ENCODE measurements at places on chromosomes 11 and 22.
A peak's percentile ranks its signal among the peaks of the same experiment; 100 is the strongest.

GRCh38 chr22:24230911-24231656 is 13.8 kb downstream of the GGT5 start:
- DNase-seq, result no peak
- no peak overlapping the region for H3K4me3 ChIP-seq
- no peak overlapping the region for H3K27ac ChIP-seq
- no peaks in the 10 kb centered on the region for H3K27me3 ChIP-seq
- no peaks in the 10 kb centered on the region for H3K4me1 ChIP-seq

DNA sequence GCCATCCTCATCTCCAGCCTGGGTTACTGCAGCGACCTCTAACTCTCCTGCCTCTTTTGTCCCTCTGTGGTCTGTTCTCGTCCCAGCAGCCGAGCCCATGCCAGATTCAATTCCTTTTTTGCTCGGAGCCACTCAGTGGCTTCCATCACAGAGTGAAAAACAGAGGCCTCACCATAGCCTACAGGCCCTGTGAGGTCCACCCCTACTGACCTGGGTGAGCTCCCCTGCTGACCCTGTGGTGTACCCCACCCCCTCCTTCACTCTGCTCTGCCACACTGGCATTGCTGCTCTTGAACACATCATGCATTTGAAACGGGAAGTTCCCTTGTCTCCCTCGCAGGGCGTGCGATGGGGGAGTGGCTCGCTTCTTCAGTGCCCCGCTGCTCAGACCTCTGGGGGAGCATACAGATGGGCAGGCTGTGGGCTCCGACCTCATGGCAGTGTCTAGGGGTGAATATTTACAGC is 2.1 kb downstream of the AIP start:
- H3K27me3 ChIP-seq, result no peaks in the 10 kb centered on the region
- H3K4me3 ChIP-seq, result peak overlapping the region; percentile 90
- DNase-seq, result no peak
- H3K27ac ChIP-seq, result no peak overlapping the region
- H3K4me1 ChIP-seq, result peaks cover 36% of the 10 kb centered on the region

DNA sequence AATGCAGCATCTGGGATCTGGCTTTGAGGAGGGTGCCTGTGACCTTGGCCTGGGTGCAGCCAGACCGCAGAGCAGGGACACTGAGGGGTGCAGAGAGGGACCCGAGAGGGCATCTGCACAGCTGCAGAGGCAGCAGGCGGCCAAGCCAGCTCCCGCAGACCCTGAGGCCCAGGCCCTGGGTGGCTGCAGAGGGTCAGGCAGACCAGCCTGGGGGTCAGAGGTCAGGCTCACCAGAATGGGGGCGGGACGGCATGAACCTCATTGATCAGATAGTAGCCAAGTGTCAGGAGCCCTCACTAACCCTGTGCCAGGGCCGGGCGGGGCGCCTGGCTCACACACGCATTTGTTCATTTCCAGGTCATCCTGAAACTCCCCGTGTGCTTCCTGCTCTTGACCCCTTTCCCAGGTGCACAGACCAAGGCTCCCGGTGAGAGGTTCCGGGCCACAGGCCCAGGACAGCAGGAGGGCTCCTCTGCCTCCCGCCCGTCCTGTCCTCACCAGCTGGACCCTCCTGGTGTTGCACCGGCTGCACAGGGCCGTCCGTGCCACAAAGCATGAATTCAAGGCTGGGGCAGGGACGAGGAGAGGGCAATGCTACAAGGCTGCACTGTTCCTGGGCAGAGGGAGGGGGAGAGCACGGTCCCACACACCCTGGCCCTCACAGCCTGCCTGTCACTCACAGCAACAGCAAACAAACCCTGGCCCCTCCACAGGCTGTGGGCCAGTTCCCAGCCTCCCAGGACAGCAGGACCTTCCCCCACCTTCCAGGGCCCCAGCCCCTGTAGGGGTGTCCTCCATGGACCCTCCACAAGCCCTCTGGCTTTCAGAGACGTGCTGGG is 3.3 kb downstream of the RTN4R start:
- H3K27ac ChIP-seq, result no peak overlapping the region
- no peaks in the 10 kb centered on the region for H3K4me1 ChIP-seq
- H3K27me3 ChIP-seq, result no peaks in the 10 kb centered on the region

- H3K4me1 ChIP-seq, result no peaks in the 10 kb centered on the region
- DNase-seq, result no peak
- no peaks in the 10 kb centered on the region for H3K27me3 ChIP-seq
- H3K4me3 ChIP-seq, result no peak overlapping the region
- H3K27ac ChIP-seq, result no peak overlapping the region
- H3K36me3 ChIP-seq, result peaks cover 68% of the 10 kb centered on the region
Measured at GRCh38 chr22:19052941-19053541, 69.2 kb downstream of the DGCR2 start.

- H3K4me3 ChIP-seq, result no peak overlapping the region
- H3K27ac ChIP-seq, result peak overlapping the region; percentile 37
- peaks cover 13% of the 10 kb centered on the region for H3K27me3 ChIP-seq
Measured at GRCh38 chr11:65792456-65792855, 5.6 kb downstream of the OVOL1 start.

- H3K27ac ChIP-seq, result peak overlapping the region; percentile 82
- peaks cover 39% of the 10 kb centered on the region for H3K36me3 ChIP-seq
- DNase-seq, result peak; percentile 89
- H3K4me3 ChIP-seq, result peak overlapping the region; percentile 10
- peaks cover 43% of the 10 kb centered on the region for H3K4me1 ChIP-seq
- no peaks in the 10 kb centered on the region for H3K27me3 ChIP-seq
Measured at GRCh38 chr22:31177420-31178162, 17.6 kb downstream of the RNF185 start.

DNA sequence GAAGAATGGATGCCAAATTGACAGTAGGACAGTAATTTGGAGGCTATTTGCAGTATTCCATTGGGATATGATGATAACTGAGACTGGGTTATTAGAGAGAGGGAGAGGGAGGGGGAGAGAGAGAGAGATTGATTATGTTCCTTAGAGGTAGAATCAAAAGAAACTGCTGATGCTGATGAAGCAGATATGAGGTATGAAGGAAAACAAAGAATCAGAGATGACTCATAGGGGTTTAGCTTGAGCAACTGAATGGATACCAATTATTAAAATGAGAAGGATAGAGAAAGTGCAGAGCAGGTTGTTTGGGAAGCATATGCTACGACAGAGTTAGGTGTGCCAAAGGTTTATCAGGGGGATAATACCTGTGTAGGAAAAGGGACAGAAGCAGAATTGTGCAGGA is 12.8 kb upstream of the NUCB2 start:
- H3K4me1 ChIP-seq, result peaks cover 15% of the 10 kb centered on the region
- H3K27me3 ChIP-seq, result no peaks in the 10 kb centered on the region
- DNase-seq, result peak; percentile 47
- H3K4me3 ChIP-seq, result no peak overlapping the region
- H3K27ac ChIP-seq, result no peak overlapping the region

GRCh38 chr11:2890466-2891294 is 5.1 kb upstream of the CDKN1C start:
- no peaks in the 10 kb centered on the region for H3K36me3 ChIP-seq
- peak overlapping the region; percentile 16 for H3K27ac ChIP-seq
- no peaks in the 10 kb centered on the region for H3K27me3 ChIP-seq

DNA sequence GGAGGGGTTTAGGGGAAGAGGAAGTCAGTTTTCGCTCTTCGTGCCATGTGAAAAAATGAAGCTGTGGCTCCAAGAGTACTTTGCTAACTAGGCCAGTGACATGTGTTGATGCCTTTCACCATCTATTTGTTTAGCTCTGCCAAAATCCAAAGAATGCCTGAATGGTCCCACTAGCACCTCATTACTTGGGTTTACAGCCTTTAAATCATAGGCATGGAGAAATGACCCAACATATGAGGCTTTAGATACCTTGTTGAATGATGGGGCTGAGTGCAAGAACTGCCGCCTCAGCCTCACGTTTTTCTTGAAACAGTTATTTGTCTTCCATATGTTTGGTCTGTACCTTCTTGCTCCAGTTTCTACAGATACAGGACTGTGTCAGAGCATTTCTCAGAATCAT is 8.3 kb downstream of the RBM4 start:
- DNase-seq, result no peak
- no peaks in the 10 kb centered on the region for H3K27me3 ChIP-seq
- H3K4me3 ChIP-seq, result no peak overlapping the region
- no peak overlapping the region for H3K27ac ChIP-seq

DNA sequence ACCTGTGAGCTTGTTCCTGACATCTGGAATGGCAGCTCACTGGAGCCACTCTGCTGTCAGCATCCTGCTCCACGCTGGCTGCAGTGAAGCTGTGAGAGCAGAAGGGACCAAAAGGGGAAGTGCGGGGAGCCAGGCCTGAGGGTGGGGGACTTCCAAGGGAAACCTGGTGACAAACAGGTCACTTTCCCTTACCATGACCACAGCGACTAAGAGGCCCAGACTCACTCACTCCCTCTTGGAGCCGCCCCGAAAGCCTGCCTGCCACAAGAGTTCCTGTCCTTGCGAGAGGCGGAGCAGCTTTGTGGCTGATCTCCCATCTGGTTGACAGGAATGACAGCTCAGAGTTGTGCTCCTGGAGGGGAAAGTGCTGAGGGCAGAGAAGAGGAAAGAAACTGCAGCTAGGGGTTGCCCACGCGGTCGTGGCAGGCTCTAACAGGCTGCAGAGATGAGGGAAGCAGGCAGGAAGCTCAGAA is 183.8 kb upstream of the NTM start:
- H3K36me3 ChIP-seq, result no peaks in the 10 kb centered on the region
- no peaks in the 10 kb centered on the region for H3K4me1 ChIP-seq
- DNase-seq, result no peak

- H3K27ac ChIP-seq, result no peak overlapping the region
- H3K4me1 ChIP-seq, result no peaks in the 10 kb centered on the region
- H3K36me3 ChIP-seq, result no peaks in the 10 kb centered on the region
- no peak overlapping the region for H3K4me3 ChIP-seq
- DNase-seq, result no peak
- peaks cover 100% of the 10 kb centered on the region for H3K27me3 ChIP-seq
Measured at GRCh38 chr11:99281331-99281730, 260.6 kb downstream of the CNTN5 start.

DNA sequence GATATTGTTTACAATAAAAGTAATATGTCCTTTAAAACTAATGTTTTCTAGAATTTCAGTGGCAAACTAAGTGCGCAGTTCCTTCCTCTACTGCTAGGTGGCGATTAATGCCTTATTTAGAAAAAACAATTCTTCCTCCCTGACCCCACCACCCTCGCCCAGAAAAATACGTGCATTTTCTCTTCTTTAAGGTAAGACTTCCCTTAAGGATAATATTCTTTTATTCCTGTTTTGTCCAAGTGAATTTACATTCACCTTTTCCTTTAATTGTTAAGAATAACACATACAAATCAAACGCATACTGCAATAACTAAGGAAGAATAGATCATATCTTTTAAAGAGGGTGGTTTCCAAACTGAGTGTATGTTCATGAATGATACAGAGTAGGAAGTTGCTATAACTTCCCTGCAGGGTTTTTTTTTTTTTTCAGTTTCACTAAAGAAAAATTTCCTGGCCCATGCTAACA is 17.0 kb upstream of the PSMA1 start:
- H3K27ac ChIP-seq, result no peak overlapping the region
- no peaks in the 10 kb centered on the region for H3K27me3 ChIP-seq
- H3K4me1 ChIP-seq, result no peaks in the 10 kb centered on the region
- DNase-seq, result peak; percentile 35

DNA sequence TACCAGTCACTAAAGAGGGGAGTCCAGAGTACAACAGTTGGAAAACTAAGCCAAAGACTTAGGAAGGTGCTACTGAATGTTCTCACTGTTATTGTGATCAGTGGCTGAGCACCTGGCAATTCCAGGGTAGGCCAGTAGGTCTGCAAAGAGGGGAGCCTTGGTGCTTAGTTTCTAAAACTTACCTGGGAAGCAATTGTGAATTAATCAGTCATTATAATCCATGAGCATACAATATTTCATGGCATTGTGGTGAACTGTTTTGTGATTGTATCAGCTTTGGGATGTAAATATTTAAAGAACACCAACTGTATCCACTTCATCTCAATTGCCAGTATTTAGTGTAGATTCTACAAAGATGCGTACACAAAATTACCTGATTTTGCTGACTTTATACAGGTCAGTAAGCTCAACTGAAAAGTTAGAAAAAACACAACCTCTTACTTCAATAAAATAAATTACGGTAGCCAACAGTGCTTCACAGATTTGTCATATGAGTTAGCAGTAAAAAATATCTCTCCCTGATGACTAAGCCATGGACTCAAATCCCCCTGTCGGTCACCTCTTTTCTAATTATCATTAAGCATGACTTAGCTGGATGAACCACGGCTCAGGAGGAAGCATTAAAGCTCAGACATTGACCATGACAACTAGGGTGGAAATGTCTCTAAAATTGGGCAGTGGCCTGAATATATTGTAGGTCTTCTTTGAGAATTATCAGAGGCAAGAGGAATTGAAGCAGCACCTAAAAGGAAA is 30.8 kb upstream of the SORL1 start:
- no peaks in the 10 kb centered on the region for H3K36me3 ChIP-seq
- H3K27ac ChIP-seq, result no peak overlapping the region
- peak; percentile 23 for DNase-seq
- H3K4me1 ChIP-seq, result peaks cover 18% of the 10 kb centered on the region
- peaks cover 16% of the 10 kb centered on the region for H3K27me3 ChIP-seq

- H3K27ac ChIP-seq, result no peak overlapping the region
- H3K27me3 ChIP-seq, result peaks cover 12% of the 10 kb centered on the region
- no peaks in the 10 kb centered on the region for H3K4me1 ChIP-seq
- H3K4me3 ChIP-seq, result no peak overlapping the region
- H3K36me3 ChIP-seq, result no peaks in the 10 kb centered on the region
Measured at GRCh38 chr11:9017773-9018172, 14.0 kb upstream of the NRIP3 start.

DNA sequence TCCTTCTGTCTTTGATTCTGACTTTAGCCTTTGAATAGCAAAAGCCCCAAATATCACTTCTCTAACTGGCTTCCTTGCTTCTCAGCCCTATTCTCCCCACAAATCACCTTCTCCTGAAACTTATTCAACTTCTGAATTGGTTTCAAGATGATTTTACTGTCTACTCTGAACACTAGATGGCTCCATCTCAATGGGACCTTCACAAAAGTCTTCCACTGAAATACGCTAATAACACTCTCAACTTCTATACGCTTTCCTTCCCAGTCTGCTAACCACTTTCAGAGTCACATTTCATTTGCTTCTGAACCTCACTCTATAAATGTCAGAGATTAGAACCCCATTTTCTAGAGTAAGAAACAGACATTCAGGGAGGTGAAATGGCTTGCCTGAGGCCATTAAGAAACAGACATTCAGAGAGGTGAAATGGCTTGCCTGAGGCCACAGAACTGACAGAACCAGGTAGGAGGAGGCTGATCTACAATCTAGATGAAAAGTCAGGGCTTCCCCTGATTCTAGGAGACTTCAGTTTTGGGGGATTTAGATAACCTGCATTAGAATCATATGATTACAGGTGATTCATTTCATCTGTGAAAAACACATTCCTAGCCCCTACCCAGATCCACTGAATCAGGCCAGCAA is 20.6 kb downstream of the MORC2 start:
- H3K4me3 ChIP-seq, result no peak overlapping the region
- no peaks in the 10 kb centered on the region for H3K4me1 ChIP-seq
- no peak overlapping the region for H3K27ac ChIP-seq
- DNase-seq, result peak; percentile 45
- H3K27me3 ChIP-seq, result no peaks in the 10 kb centered on the region
- peaks cover 56% of the 10 kb centered on the region for H3K36me3 ChIP-seq

DNA sequence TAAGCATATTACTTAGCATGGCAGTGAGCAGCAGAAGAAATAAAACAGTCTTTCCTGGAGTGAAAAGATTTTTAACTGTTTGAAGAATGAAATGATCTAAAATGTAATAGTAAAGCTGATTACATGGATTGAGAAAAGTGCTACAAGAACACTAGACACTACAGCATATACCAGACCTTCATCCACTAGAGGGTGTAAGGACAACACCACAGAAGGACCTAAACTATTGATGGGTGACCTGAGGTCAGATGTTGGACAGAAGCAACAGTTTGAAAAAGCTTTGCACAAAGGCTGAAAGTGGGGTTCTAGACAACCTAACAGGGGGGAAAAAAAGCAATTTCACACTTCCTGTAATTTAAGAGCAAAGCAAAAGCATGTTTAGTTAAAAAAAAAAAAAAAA is 97.7 kb downstream of the RBFOX2 start:
- peak; percentile 63 for DNase-seq
- H3K4me1 ChIP-seq, result no peaks in the 10 kb centered on the region
- H3K27me3 ChIP-seq, result no peaks in the 10 kb centered on the region
- H3K4me3 ChIP-seq, result no peak overlapping the region

All from MCF 10A (cell line).